ENCODE measurements at places on chromosomes 2 and 18.

GRCh38 chr2:18267501-18267900 lies 293.0 kb downstream of the RDH14 start:
- DNase-seq = no peak

DNA sequence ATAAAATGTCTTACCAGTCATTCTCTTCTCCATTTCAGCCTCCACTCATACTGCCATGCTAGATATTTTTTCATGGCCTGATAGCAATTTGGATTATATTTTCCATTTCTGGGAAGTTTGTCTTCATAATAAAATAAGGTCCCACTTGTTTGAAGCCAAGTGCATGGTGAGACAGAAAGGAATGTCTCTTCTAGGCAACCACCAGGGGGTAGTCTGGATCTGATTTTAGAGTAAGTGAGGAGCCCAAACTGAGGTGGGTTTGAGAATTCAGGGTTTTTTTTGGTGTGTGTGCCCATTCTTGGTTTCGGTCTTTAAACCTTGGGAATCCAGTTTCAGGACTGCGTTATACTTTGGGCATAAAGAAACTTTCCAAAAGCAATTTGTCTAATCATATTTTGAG lies 315.5 kb downstream of the RPRM start:
- DNase-seq = peak; percentile 11

DNA sequence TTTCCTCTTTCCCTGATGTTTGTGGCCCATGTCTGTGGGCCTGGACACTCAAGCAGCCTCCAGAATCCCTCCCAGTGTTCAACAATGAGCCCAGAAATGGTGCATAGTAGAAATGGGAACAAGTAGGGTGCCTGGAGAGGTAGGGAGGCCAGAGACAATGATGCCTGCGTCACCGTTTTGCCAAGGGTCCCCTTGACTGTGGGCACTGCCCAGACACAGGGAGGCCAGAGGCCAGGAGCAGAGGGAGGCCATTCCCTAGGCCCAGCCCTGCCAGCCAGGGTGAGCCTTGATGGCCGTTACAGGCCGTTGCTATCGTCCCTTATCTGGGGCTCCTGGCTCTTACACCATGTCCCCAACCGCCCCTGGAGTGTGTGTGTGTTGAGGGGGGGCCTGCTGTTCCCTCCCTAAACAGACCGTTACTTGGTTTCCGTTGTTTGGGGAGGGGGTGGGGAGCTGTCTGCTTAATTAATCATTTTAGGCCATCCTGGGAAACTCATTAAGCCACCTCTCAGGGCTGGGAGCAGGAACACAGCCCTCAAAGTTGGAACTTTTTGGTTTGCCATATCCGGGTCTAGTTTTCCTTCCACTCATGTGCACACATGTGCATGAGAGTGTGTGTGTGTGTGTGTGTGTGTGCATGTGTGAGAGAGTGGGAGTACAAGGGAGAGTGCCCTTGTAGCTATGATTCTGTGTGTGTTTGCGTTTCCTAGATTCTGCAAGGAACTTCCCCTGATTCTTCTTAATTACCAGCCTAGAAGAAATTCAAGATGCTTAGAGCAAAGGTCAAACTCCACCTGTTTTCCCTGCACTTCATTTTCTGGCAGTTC lies 135.2 kb upstream of the HAAO start:
- no peak for DNase-seq

- no peak for DNase-seq
Measured at GRCh38 chr18:76546088-76546435, 51.0 kb upstream of the ZNF516 start.

DNA sequence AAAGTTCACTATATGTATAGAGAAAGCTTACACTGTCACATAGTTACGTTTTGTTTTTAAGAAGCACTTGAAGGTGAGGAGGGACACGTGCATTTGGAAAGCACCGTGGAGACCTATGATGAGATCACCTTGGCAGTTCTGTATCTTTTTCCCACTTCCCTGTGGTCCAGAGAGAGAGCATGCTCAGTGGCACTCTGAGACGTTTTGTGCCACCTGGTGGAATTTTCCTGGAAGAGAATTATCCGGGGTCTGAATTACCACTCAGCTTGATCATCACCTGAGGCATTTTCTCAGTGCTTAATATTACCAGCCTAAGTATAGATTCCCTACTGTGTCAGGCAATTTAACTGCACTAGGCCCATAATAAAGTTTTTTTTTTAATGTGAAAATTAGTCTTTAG lies 469.4 kb upstream of the SMIM21 start:
- DNase-seq = no peak

- no peak for DNase-seq
Measured at GRCh38 chr2:127275789-127276188, 18.2 kb downstream of the ERCC3 start.

DNA sequence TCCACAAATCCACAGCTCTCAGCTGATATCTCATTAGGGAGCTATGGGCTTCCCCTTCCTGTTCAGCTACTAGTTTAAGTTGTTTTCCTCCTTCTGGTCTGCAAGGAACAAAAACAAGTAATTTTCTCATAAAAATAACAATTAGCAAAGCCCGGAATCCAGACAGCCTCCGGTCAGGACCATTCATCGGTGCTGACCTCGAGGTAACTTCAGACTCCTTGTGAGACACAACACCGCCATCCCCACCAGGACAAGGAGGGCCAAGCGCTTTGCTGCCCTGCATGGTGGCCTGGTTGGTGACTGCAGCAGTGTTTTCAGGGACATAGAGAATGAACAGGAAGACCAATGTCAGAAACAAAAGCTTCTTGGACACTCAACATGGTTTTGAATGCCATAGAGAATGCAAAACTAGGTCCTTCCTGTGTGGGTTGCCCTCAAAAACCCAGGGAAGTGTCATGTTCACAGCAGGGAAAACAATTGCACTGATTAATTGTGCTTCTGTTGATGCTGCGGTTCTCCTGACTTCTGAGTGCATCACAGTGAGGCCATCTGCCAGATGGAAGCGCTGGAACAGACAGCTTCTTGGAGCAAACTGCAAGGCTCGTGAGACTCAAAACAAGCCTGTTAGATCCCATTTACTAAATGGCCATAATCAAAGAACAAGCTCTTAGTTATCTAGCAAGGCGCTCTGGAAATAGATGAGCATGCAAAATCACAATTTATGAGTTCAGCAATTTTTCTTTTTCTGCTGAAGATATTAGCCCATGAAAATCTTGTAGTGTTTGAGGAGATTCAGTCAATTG lies 77.1 kb downstream of the HS1BP3 start:
- DNase-seq = no peak

DNA sequence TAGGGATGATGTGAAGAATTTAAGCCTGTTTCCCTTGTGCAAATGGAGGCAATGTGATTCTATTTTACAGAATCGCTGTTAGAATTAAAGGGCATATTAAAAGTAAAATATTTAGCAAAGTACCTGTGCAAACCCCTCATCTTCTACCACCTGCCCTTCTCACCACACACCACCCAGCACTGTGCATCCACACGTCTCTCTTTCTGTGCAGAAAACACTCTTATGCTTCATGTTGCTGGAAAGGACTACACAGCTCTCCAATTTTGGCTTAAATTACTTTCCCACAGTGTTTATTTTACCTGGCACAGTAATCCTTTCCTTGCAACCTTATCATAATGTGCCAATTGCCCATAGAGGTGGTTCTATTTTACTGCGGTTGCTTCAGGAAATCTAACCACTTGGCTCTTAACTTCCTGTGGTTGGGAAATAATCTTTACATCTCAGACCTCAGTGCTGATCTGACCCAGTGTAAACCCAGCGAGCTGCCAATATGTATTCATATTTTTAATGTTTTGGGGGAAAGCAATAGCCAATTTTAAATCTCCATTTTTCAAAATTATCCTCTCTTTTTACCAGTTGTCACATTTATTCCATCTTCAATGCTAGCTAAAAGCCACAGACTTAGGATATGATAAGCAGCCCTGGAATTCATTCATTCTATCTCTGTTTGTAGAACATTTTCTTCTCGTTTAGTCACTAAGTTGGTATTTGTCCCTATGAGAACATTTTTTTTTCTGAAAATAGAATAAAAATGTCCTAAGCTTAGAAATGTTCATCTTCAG lies 250.9 kb downstream of the DSEL start:
- DNase-seq = no peak

DNA sequence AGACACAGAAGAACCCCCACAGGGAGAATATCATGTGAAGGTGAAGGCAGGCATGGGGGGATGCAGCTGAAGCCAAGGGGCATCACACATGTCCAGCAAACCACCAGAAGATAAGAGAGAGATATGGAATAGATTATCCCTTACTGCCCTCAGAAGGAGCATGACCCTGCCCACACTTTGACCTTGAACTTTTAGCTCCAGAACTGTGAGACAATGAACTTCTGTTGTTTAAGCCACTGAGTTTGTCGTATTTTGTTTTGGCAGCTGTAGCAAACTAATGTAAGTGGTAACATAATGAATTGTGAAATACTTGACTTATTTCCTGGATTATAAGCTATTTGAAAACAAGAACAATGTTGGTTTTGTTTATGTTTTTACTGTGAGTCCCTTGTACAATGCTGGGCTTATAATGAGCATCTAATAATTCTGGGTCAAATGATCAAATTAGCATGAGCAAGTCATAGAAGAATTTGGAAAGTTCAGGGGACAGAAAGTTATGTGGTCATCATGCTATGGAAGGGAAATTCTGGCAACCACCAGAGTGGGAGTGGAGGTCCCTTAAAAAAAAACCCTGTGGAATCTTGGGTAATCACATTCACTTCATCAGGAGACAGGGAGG lies 541.0 kb upstream of the KLHL29 start:
- no peak for DNase-seq

DNA sequence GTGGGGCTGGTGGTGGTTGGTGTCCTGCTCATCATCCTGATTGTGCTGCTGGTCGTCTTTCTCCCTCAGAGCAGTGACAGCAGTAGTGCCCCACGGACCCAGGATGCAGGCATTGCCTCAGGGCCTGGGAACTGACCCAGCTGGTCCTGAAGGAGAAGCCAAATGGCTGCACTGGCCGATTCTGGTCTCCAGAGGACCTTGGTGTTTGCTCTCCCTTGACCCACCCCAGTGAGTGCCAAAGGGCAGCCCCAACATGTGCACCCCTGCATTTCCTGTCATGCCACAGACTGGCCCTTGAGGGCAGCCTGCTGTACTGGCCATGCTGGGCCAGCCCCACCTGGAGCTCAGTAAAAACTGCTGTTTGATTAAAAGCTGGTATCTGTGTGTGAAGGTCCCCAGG lies 2.5 kb upstream of the RNF181 start:
- DNase-seq = no peak

DNA sequence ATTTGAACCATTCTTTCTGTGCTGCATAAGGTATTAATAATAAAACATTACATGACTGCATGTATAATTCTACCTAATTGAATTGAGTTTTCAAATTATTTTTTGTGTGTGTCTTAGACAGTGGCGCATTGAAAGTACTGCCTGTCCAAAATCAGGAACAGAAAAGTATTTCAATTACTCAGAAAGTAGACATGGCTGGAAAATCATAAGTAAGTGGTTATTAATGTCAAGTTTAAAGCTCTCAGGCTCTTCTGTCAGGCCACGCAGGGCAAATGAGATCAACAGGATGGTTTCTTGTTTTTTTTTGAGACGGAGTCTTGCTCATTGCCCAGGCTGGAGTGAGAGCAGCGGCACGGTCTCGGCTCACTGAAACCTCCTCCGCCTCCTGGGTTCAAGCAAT lies 32.4 kb upstream of the DARS1 start:
- no peak for DNase-seq

DNA sequence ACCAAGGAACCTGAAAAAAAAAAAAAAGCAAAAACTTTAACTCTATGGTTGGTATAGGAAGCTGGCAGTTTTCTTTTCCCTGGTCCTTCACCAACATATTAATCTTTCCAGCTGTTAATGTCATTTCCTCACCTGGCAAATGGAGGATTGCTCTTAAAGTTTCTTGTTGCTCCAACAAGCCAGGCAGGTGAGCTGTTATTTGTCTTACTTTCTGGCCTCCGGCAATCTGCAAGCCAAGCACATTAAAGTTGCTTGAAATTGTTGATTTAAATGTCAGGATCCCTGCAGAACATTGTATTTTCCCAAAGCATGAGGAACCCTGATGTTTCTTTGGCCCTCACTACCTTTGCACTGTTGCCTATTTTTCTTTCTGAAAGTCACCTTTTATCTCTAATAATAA lies 664.9 kb downstream of the METTL4 start:
- no peak for DNase-seq

DNA sequence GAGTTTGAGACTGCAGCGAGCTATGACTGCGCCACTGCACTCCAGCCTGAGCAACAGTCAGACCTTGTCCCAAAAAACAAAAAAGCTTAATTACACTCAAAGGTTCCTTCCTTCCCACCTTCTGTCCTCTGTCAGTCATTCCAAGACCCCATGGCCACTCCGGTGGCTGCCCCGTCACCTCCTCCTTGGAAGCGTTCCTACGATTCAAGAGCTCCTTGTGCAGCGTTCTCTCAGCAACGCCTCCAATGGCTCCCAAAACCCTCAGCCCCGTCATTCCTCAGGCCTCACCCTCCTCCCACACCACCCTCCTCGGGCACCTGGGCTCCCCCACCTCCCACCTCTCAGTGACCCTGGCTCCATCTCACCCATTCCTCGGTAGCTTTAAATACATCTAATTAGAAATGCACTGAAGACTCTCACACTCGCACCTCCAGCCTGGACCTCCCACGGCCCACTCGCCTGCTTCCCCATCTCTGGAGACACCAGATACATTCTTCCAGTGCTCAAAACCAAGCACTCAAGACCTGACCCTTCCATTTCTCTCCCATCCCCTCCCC lies 8.0 kb downstream of the PASK start:
- no peak for DNase-seq

DNA sequence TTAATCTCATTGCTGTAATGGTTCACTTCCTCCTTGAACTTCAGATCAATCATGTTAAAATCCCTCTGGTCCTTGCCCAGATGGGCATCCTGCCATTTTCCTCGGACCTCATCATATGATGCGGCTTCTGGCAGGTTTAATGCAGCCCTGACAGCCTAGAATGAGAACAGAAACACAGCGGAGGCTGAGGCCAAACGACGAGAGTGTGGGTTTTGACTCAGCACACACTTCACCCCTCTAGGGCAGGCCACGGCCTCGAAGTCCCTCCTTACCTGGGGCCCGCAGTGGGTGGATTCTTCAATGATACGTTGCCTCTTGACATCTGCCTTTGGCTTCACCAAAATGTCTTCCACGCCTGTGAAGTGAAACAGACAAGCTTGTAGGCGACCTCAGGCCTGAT lies 56.8 kb downstream of the POLR1A start:
- DNase-seq = no peak

DNA sequence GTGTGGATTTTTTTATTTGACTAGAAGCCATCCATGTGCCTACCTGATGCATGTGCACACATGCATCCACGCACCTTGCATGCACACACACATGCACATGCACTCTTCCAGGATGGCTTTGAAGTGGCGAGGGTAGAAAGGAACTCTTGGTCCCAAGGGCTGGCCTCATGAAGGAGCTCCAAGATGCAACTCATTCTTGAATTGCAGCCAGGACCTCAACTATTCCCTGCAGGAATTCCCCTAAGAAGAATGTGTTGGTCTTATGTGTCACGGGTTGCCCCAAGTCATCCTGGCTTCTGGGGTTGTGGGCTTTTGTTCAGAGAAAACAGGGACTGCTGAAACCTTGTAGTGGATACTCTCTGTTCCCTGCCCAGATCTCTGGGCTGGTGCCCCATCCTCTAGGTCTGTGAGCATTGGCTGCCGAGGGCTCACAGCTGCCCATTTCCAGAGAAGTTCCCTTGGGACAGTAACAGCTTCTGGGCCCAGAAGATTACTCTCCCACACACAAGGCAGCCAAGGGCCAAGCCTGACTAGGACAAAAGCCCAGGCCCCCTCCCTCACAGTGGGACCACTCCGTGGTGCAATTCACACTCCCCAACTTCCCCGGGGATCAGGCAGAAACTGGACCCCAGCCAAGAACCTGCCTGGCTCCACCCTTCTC lies 137.6 kb downstream of the COPS8 start:
- DNase-seq = no peak

GRCh38 chr2:7499018-7499417 lies 581.8 kb downstream of the RNF144A start:
- no peak for DNase-seq
